ENCODE measurements at places on chromosomes 11 and 22.
A peak's percentile ranks its signal among the peaks of the same experiment; 100 is the strongest.

- no peak for DNase-seq
These were observed 7.9 kb upstream of the CTSC start for GRCh38 chr11:88345408-88345807.

DNA sequence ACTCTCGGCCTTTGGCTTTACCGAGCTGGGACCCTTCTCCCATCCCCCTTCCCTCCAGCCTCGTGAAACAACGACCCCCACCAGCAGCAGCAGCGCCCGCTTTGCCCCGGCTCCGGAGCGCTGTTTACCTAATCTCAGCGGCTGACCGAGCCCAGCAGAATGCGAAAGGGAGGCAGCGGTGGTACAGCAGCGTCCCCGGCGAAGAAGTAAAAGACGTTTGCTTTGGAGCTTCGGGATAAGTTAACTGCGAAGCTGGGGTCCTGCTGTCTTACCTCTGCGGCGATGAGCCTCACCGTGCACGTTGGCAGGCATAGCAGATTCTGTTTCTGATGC is 2.0 kb upstream of the LARGE1 start:
- peak; percentile 58 for DNase-seq

- no peak for DNase-seq
These were observed 31.3 kb downstream of the SHANK3 start for GRCh38 chr22:50703726-50704509.

DNA sequence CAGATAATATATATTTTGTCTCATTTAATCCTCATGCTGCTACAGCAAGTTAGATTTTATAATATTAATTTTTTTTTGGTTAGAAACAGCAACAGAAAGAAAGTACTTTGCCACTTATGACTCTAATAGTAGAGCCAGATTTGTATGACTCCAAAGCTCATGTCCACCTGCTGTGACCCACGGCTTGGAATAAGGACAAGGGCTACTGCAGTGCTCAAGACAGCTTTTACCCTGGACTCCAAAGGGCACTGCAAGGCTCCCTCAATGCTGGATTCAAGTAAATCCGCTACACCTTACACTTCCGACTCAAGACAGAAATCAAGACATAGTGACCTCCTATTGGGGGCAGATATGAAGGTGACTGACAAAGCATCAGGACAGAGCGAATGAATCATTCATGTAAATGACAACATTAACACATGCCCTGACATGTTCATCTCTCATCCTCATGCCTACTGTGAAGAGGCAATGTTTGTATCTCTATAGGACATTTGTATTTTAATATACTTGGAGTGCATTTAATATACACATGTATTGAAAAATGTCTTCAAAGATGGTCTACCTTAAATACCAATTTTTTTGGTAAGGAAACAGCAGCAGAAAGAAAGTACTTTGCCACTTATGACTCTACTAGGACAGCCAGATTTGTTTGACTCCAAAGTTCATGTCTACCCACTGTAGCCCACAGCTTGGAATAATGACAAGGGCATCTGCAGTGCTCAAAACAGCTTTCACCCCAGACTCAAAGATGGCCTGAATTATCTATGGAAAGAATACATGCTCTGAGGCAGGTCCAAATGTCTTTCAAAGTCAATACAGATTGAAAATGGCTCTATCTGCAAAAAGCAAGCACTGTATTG is 375.6 kb upstream of the CCDC90B start:
- DNase-seq, result no peak

DNA sequence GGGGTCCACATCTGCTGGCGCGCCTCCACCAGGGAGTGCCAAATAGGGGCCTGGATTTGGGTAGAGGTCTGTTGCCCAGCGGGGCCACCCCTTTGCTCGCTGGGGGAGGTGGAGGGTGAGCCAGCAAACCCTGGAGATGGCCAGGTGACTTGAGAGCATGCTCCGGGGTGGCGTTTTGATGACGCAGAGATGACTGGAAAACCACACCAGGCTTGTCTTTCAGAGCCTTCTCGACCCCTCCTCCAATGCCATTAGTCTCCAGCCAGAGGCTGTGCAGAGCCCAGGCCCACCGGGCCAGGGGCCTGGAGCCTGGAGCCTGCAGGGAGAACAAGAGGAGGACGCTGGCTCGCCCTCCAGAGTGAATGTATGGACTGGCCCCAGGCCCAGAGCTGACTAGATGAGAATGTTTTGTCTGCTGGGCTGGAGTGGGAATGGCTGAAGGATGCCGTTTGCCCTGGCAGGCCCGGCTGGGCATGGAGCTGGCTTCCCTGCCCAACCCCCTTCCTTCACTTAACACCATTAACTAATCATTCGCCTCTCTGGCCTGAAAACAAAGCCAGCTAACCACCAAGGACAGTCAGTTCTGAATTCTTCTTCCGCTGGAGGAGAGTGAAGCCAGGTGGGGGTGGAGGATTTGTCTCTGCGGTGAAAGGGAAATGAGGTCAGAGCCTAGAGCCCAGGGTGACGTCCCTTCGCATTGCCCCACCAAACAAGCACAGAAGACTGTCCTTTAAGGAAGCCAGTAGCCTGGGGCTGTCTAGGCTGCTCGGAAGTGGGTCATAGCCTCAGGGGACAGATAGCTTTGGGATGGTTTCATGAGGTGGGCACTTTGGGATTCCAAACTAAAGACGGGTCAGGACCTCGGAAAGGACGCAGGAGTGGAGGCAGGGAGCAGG is 1.6 kb upstream of the MCAM start:
- DNase-seq, result peak; percentile 59

- peak; percentile 73 for DNase-seq
These were observed 907 bp downstream of the SLC15A3 start for GRCh38 chr11:60950933-60951605.

DNA sequence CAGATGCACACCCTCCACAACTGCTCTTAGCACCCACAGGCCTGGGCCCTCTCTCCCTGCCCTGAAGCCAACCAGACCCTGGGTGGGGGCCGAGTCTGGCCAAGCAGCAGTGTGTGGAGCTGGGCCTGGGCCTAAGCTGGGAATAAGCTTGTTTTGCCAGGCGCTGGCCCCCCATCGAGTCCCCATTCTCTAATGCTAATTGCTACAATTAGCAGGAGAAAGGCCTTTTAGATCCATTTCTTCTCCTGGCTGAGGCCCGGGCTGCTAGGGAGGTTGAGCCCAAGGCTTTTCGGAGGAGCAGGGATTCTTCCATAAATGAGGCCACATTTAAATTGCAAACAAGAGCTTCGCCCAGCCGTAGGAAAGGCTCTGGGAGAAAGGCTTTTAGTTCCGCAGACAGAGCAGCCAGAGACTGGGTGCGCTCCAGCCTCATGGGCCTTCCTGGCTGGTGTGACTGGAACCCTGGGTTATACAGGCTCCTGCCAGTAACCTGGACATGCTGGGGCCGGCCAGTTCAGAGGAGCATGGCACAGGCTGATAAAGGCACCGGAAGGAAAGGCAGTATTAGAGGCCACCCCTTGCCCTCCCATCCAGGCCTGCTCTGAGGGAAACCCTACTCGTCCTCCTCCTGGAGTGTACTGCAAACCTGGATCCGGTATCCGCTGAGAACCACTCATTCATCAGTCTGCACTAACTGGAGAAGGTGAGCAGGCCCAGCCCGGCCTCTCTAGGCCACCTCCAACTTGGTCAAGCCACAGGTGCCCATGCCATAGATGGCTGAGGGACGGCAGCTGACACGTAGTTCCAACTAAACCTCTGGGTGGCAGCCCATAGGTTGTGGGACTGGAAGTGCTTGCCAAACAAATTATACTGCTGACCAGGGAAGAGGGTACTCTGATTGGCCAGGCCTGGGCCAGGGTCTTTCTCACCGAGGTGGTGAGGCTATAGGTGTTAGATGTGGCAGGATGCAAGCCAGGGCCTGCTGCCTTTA is 6.2 kb downstream of the KCNQ1OT1 start:
- no peak for DNase-seq

GRCh38 chr22:42301077-42301741 is 30.8 kb upstream of the TCF20 start:
- no peak for DNase-seq

DNA sequence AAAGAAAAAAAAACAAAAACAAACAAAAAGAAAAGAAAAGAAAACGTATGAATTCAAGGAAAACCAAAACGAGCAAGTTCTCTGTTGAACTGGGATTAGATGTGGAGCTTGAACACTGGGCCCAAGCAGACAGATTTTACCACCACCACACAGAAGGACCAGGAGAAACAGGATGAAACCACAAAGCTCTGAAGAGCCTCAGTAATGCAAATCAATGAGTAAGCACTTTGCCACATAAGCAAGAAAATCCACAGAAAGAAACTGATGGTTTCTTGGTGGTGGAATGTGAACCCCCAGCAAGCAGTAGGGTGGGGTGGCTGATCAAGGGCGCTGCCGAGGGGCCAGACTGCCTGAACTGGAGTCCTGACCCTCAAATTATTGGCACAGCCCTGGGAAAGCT is 50.9 kb upstream of the NFRKB start:
- DNase-seq, result no peak

DNA sequence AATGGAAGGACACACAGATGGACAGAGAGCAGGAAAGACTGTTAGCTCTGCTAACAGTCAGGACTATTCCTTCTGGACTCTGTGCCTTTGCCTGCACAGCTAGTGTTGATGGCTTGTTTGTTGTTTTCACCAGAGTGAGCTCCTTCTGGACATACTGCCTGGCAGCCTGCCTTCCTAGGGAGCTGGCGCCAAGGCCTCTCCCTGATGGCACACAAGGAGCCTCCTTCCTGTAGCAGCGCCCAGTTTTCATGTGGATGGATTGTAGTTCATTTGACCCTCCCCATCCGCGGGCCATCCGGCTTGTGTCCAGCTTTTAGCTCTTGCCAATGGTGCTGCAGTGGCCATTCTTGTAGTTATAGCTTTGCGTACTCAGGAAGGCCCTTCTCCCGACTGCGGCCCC is 16.6 kb upstream of the BCR start:
- DNase-seq, result no peak

DNA sequence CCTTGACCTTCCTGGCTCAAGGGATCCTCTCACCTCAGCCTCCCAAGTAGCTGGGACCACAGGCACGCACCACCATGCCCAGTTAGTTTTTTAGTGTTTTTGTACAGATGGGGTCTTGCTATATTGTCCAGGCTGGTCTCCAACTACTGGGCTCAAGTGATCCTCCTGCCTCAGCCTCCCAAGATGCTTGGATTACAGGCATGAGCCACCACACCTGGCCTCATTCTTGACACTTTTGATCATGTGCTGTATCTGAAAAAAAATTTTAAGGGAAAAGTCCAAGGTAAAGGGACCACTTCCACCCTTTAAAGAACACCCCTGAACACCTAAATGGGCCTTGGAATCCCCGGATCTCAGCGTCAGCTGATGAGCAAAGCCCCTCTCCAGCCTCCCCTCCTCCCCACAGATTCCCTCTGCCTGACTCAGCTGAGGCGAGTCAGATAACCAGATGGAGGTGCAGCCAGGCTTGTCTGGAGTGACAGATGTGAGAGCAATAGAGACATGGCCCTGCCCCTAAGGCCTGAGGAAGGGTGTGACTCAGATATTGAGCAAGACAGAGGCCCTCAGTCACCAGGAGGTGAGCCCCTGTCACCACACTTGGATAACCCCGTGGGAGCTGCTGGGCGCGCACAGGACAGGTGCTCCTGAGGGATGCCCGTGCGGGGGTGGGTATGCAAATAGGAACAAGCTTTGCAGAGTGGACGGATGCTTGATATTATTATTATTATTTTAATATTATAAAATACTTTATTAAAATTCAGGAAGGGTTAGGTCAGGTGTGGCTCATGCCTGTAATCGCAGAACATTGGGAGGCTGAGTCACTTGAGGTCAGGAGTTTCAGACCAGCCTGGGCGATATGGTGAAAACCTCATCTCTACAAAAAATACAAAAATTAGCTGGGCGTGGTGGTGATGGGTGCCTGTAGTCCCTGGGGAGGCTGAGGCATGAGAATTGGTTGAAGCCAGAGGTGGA is 5.0 kb upstream of the CCDC88B start:
- DNase-seq, result peak; percentile 74

DNA sequence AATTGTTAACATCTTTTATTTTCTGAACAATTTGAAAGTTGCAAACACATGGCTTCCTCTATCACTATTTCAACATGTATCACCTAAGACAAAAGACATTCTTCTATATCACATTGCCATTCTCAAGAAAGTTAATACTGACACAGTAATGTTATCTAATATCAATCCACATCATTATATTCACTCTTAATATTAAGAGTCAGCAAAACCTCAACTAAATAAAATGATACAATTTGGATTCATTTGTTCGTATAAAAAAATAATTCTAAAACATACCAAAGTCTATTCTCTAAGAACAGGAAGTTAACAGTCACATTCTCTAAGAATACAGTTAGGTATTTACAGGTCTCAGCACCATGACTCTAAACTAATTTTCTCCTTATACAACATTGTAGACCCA is 52.0 kb downstream of the ABTB2 start:
- DNase-seq, result no peak

- no peak for DNase-seq
These were observed 22.2 kb upstream of the CTSD start for GRCh38 chr11:1785749-1786413.

GRCh38 chr11:14519597-14519916 is 629 bp downstream of the PSMA1 start:
- DNase-seq, result no peak

- peak; percentile 40 for DNase-seq
These were observed 19.7 kb downstream of the EPS8L2 start for GRCh38 chr11:725624-726202.

DNA sequence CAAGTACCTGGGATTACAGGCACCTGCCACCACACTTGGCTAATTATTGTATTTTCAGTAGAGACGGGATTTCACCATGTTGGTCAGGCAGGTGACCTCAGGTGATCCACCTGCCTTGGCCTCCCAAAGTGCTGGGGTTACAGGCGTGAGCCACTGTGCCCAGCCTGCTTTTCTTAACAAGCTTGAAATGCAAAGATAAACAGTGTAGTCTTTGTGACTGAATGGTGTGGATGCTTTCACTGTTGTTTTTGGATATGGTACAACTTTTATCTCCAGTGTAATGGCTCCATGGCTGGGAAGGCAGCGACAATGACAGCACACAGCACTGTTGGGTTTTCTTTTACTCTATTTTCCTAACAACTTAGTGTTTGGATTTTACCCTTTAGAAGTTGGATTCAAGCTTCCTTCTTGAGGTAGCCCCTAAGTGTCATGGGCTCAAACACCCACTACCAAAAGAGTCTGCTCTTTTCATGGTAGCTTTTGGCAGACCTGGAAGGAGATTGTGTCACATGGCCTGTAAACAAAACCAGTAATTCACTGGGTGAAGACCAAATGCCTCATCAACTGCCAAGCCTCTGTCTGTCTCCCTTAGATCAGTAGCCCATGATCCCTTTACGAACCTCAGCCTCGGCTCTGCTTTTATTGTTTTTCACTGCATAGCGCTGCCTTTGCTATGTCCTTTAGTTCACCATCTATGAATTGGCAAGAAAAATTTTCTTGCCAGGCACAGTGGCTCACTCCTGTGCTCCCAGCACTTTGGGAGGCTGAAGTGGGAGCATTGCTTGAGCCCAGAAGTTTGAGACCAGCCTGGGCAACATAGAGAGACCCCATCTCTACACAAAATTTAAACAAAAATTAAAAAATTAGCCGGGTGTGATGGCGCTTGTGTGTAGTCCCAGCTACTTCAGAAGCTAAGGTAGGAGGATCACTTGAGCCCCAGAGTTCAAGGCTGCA is 6.4 kb downstream of the VPS51 start:
- DNase-seq, result no peak

Measured in B cell (primary cell).